ENCODE measurements at places on chromosomes 16 and 17.

GRCh38 chr17:76500074-76500746, 1.0 kb downstream of the RHBDF2 start:
- DNase-seq: no peak

- DNase-seq: no peak
Measured at GRCh38 chr17:48225725-48226567, 118.4 kb downstream of the SNX11 start.

DNA sequence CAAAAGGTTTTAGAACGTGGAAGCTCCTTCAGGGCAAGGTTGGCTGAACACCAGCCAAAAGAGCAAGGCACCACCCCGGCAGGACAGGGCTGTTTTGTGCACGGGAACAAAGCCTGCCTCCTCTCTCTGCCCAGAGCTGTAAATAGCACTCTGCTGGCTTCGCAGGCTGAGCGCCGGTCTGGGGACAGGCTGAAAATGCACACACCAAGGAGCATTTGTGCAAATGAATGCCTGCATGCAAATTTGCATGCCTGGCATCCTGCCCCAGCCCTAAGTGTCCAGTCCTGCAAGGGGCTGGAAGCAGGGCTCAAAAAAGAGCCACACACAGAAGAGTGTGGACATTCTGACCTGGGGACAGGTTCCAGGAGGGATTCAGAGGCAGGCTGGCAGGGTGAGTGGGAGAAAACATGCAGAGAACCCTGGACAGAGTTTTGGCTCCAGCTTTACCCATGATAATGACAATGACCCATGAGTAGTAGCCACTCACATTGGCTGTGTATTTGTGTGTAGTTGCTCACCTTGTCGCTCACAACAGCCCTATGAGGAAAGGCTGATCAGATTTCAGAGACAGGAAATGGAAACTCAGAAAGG, 11.7 kb downstream of the ABAT start:
- DNase-seq: no peak

DNA sequence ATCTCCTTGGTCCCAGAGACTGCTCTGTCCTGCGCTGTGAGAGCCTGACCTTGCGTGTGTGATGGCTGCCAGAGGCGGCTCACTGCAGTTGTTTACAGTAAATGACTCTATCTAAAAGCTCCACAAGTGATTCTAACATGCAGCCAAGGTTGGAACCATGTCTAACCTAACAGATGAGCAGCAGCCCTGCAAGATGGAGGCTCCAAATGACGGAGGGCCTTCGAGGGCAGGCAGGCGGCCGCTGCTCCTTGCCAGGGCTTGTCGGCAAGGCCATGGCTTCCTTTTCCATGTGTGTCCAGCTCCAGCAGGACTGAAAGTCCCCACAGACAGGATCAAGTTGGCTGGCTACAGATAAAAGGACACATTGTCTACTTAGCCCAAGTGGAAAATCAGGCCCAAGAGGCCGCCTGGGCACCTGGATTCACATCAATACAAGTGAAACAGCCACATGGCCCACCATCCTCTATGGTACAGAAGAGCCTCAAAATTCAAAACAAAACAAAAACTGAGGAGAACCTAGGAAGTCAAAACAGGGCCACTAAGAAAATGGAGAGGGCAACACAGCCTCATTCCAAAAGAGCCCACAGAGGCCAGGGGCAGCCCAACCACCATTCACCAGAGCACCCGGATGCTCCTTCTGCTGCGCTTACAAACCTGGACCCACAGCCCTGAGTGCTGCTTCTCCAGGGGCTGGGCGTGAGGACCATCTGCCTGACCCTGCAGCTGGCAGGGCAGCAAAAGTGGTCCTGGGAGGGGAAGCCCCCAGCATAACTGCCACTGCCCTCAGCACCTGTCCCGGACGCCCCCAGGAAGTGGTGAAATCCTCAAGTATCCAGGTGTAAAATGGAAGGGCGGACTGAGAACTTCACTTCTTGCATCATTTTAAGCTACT, 65.0 kb downstream of the AMFR start:
- no peak for DNase-seq

DNA sequence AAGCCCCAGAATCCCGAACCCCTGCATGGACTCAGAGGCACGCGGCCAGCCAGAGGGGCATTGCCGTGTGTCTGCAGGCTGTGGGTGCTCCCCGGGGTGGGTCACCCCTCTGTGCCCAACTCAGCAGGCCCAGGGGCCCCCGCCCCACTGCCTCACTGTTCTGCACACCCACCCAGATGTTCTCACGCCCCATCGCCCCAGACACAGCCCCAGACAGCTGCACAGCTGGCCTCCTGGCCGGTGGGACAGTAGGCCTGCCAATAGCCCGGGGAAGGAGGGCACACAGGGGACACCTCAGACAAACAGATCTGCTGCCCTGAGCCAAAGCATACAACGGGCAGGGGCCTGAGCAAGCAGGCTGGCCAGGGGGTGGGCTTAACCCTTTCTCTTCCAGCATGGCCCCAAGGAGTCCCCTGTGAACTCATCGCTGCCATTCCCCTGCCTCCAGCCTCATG, 27.6 kb upstream of the NXPH3 start:
- no peak for DNase-seq

- DNase-seq: no peak
Measured at GRCh38 chr16:57147381-57148221, 38.2 kb downstream of the PSME3IP1 start.

GRCh38 chr17:9700754-9701476, 55.6 kb downstream of the USP43 start:
- no peak for DNase-seq

- no peak for DNase-seq
Measured at GRCh38 chr17:67157732-67158639, 87.0 kb downstream of the HELZ start.

GRCh38 chr17:49822829-49823228, 25.0 kb downstream of the TAC4 start:
- no peak for DNase-seq

DNA sequence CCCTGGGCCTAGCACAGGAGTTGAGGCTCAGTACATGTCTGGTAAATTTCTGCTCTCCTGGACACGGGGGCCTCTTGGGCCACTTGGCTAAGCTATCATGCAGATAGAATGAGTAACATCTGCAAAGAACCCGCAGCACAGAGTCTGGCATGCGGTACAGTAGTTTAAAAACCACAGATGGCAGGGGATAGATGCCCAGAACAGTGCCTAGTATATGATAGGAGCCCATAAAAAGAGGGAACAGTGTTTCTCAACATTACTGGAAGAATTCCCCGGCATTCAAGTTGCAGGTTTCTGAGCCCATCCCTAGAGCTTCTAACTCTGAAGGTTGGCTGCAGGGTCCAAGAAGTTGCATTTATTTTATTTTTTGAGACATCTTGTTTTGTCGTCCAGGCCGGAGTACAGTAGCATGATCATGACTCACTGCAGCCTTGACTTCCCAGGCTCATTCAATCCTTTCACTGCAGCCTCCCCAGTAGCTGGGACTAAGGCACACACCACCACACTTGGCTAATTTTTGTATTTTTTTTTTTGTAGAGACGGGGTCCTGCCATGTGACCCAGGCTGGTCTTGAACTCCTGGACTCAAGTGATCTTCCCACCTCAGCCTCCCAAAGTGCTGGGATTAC, 5.8 kb downstream of the CDIPT start:
- DNase-seq: no peak

DNA sequence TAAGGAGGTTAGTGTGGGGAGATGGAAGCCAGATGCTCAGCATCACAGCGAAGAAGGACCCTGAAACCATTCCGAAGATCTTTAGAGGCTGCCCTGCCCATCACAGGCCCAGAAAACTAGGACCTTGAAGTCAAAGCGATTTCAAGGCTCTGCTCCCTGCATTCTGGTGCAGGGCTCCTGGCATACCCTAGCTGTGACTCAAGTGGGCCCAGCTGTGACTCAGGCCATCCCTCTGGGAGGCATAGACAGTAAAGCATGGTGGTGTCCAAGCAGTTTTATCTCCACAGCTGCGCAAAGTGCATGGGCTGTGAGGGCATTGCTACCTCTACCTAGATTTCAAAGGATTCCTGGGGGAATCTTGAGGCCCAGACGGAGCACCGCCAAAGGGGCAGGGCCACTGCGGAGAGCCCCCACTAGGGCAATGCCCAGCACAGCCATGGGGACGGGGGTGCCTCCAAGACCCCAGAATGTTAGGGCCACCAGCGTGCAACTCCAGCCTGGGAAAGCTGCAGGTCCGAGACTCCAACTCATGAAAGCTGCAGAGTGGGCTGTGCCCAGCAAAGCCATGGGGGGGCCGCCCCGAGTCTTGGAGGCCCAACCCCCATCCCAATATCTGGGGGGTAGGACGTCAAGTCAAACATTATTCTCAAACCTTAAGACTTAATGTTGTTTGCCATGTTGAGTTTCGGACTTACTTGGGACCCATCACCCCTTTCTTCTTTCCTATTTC, 11.7 kb upstream of the ZNF594 start:
- no peak for DNase-seq

DNA sequence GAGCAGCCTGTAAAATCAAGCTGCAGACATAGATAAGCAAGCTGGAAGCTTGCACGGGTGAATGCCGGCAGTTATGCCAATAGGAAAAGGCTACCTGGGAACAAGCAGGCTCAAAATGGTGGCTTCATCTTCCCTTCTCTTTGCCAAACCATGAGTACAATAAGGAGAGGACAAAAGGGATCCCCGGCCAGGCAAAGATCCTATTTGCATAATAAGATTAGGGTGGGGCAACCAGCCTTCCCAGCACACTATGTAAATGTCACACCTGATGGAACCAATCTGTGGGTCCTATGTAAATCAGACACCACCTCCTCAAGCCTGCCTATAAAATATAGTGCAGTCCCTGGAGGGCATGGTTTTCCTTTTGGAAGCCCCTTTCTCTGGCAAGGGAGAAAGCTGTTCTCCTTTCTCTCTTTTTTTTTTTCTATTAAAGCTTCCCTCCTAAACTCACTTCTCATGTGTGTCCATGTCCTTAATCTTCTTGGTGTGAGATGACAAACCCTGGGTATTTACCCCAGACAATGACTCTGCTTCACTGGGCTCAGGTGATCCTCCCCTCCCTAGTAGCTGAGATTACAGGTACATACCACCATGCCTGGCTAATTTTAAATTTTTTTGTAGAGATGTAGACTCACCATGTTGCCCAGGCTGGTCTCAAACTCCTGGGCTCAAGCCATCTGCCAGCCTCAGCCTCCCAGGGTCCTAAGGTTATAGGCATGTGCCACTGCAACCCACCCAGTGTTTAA, 44.2 kb downstream of the PSMD12 start:
- DNase-seq: no peak

DNA sequence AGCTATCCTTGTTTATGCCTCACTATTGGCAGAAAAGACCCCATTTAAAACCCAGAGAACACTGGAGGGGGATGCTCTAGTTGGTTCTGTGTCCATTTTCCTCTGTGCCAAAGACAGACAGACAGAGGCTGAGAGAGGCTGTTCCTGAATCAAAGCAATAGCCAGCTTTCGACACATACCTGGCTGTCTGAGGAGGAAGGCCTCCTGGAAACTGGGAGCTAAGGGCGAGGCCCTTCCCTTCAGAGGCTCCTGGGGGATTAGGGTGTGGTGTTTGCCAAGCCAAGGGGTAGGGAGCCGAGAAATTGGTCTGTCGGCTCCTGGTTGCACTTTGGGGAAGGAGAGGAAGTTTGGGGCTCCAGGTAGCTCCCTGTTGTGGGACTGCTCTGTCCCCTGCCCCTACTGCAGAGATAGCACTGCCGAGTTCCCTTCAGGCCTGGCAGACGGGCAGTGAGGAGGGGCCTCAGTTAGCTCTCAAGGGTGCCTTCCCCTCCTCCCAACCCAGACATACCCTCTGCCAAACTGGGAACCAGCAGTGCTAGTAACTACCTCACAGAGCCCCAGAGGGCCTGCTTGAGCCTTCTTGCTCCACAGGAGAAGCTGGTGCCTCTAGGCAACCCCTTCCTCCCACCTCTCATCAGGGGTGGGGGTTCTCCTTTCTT, 56.1 kb downstream of the IGF2BP1 start:
- no peak for DNase-seq

- no peak for DNase-seq
Measured at GRCh38 chr16:24646646-24646995, 82.8 kb upstream of the TNRC6A start.

DNA sequence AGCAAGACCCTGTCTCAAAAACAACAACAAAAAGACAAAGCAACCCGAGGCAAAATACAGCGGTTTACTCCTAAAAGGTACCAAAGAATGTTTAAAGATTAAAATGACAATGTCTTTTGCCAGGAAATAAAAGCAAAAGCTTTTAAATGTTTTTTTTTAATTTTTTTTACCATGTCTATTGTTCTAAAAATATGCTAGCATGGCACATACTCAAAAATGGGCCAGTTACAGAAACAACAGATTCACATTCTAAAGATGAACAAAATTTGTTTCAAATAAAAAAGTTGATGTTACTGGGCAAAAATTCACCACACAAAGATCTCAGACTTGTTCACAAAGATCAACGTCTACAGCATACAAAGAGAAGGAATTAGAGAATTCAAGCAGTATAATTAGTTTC, 41.1 kb downstream of the CACNG1 start:
- no peak for DNase-seq

DNA sequence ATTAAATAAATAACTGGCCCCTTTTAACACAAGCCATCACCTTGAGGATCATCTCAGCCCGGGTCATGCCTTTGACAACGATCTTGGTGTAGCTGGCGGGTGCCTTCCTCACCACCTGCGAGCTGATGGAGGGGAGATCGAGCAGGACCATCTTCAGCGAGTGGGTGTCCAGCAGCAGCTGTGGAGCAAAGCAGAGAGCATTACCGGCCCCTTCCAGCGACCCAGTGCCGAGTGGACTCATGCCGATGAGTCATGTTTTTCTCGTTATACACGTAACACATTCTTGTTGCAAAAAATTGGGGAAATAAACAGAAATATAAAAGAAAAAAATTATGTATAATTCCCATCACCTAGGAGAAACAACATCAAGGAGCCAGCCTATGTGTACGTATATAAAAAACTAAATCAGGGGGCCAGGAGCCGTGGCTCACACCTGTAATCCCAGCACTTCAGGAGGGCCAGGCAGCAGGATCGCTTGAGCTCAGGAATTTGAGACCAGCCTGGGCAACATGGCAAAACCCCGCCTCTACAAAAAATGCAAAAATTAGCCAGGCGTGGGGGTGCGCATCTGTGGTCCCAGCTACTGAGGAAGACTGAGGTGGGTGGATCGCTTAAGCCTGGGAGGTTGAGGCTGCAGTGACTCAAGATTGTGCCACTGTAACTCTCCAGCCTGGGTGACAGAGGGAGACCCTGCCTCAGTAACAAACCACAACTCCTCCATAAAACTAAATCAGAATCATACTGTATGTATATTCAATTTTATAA, 169.1 kb upstream of the RPH3AL start:
- DNase-seq: no peak

DNA sequence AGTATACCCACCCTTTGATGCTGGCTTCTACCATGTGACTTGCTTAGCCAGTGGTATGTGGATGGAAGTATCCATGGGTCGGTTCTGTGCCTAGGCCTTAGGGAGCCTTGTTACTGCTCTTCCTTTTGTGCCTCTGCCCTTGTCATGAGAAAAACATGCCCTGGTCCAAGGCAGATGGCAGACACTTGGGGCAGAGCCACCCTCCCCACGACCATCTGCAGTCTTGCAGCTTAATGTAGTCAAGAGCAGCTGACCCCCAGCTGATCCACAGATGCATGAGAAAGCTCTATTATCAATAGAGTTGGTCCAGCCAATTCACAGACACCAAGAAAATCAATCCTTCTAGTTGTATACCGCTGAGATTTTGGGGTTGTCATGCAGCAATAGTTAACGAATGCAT, 95.7 kb downstream of the SLC39A11 start:
- DNase-seq: no peak
